ENCODE measurements at places on chromosomes 3 and 15.

DNA sequence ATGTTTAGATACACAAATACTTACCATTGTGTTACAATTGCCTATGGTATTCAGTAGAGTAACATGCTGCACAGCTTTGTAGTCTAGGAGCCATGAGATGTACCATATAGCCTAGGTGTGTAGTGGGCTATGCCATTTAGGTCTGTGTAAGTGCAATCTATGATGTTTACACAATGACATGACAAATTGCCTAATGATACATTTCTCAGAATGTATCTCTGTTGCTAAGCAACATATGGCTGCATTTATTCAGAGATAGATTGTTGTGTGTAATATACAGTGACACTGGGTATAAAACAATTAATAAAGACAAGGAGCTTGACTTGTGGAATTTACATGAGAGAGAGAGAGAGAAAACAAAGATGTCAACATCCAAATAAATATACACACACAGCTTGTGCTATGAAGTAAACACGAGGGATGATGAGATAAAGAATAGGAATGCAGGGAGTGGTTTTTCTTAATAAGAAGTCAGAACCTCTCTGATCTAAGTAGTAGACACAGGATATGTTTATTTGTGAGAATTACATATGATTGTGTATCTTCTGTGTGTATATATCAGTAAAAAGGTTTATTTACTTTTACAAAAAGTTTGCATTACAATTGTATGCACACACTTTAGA is 110.0 kb downstream of the KCNAB1 start:
- DNase-seq: no peak

GRCh38 chr3:196143708-196144382 is 62.0 kb upstream of the TFRC start:
- DNase-seq: no peak

DNA sequence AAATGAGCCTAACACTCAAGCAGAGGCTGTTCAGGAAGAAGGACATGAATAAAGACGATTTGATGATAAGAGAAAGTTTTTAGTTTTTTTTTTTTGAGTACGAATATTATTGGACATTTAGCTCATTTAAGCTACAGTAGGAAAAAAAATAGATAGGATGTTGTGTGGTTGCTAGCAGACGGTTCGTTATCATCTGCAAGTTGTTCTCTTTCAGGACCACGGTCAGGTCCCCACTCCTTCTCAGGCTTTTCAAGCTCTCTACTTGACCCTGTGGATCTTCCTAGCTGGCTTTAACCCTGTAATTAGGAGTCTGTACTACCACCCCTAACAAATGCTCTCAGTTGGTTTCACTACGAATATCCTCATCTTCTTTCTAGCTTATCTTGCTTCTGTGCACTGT is 1.1 kb downstream of the KCNH8 start:
- no peak for DNase-seq

GRCh38 chr3:173622166-173622565 is 224.6 kb downstream of the NLGN1 start:
- no peak for DNase-seq
